Activated CD8-positive, alpha-beta memory T cell treated with anti-CD3 and anti-CD28 coated beads, Interleukin-2, amount 10 ng/mL, durations not matched to agents 7 days and 5 days (primary cell): ENCODE measurements at places on chromosomes 16 and 17. TPM values are rescaled to one million over a fixed set of nuclear protein-coding genes. Genes with fewer than 3 reads are reported as not detected.

GRCh38 chr16:3857189-3858043 is 23.1 kb downstream of the CREBBP start:
- no peak for DNase-seq

- no peak for DNase-seq
Measured at GRCh38 chr17:17971431-17972125, 622 bp downstream of the TOM1L2 start.

GRCh38 chr17:52828621-52829020 is 670.1 kb upstream of the CA10 start:
- no peak for DNase-seq

- DNase-seq, result no peak
Measured at GRCh38 chr16:54375071-54375470, 88.5 kb upstream of the IRX3 start.

DNA sequence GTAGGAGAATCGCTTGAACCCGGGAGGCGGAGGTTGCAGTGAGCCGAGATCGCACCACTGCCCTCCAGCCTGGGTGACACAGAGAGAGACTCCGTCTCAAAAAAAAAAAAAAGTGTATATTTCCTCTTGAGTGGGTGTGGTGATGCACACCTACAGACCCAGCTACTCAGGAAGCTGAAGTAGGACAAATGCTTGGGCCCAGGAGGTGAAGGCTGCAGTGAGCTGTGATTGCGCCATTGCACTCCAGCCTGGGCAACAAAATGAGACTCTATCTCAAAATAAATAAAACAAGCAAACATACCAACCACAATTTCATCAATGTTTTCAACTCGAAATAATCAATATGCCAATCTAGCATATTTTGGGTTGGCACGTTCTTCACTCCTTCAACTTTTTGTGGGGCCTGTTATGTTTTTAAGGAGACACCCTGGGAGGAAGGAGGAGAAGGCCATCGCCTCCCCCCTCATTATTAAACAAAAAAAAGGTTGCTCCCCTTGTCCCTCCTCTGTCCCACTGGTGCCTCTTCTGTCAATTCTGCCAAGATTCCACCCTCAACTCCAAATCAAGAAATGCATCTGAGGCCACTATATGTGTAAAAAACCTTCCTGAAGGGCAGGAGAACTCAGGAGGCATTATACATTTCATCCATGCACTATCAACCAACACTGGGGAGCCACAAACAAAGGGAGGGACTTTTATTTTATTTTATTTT is 52.4 kb upstream of the ATF7IP2 start:
- no peak for DNase-seq

- no peak for DNase-seq
Measured at GRCh38 chr16:9042533-9042932, 48.9 kb upstream of the HAPSTR1 start.

HEXIM2 gene
- total RNA-seq, result 6.9 TPM

KRTAP4-9 gene
- not detected for total RNA-seq

DNA sequence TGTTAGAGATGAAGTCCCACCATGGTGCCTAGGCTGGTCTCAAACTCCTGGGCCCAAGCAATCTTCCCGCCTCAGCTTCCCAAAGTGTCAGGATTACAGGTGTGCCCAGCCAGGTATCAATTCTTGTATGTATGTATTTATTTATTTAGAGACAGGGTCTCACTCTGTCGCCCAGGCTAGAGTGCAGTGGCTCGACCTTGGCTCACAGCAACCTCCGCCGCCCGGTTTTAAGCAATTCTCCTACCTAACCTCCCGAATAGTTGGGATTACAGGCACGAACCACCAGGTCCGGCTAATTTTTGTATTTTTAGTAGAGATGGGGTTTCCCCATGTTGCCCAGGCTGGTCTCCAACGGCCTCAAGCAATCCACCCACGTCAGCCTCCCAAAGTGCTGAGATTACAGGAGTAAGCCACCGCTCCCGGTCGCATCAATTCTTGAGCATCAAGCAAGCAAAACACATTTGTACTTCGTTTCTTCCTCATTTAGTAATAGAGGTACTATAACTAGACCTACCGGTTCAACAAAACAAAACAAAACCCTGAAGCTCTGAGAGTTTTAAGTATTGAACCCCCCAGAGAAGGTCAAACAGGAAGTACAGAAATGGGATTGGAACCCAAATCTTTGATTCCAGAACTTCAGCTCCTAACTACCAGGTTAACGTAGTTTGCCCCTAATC is 1.0 kb upstream of the ZNF500 start:
- no peak for DNase-seq

ZNF263 gene
- 21.5 TPM for total RNA-seq

GRCh38 chr17:12928736-12929135 is 89.1 kb downstream of the ELAC2 start:
- DNase-seq, result no peak

DNA sequence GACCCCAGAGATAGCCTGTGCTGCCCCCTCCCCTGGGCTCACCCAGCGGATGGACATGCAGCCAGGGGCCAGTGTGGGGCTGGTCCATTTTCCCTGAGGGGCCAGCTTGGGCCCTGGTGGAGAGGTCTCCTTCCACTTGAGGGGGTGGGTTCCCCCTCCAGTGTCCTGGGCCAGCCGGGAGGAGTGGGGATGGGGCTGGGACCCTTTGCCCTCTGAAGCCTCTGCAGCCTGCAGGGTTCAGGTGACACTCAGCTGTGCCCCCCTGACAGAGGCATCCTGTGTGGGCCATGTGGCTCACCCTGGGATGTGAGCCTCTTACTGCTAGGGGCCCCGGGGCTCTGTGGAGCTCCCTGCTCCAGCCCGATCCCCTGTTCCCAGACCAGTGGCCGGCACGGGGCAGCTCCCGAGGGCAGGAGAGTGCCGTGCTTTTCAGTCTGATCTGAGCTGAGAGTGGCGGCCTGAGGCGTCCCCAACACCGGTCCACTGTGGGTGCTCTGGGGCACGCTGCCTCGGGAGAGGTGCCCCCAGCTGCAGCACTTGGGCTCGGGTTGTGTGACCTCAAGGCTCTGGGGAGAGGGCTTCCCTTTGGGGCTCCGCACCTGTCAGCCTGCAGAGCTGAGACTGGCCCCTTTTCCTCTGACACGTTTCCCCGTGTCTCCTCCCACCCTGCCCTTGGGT is 439 bp upstream of the GNG13 start:
- no peak for DNase-seq

WSB1 gene
- total RNA-seq, result 109 TPM

DNA sequence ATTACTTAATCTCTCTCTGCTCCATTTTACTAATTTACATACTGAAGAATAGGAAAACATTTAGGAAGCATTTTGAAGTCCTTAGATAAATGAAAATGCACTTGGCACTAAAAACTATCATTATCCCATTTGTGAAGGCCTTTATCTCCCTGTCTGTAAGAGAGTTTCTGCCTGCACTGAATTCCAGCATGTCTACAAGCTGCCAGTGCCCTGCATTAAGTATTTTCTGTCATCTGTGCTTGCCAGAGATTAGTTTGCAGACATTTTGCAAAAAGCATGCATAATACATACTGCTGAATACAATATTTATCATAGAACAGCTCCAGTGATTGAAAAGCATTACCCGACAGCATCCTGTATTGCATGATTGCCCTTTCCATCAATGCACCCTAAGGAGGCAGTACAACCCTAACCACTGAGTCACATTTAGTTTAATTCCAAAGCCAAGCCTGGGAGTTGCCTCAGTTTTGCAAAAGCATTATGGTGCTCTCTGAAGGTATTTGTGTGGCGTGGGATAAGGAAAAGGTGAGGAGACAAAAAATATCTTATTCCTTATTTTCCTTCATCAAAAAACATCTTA is 280.2 kb upstream of the TOM1L1 start:
- DNase-seq, result no peak

- no peak for DNase-seq
Measured at GRCh38 chr17:65664696-65665095, 103.2 kb upstream of the AXIN2 start.

CEMP1 gene
- total RNA-seq, result not detected

USH1G gene
- total RNA-seq, result not detected

DNA sequence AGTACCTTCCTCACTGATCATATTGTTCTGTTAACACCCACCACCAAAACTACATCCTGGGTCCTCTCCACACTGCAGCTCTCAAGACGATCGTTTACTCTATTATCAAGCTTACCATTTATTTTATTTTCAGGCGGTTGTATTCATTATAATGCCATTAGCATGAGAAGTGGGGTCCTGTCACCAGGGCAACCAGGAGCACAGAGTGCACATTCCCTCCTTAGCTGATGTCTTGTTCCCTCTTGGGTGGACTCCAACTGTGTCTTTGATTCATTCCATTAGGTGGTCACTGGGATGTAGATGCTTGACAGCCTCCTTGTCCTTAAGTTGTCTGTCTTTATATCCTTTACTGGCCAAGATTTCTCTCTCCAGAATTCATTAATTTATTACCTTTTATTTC is 965.9 kb upstream of the EEF2KMT start:
- no peak for DNase-seq

GRCh38 chr16:52184336-52184735 is 362.6 kb downstream of the TOX3 start:
- no peak for DNase-seq

DNA sequence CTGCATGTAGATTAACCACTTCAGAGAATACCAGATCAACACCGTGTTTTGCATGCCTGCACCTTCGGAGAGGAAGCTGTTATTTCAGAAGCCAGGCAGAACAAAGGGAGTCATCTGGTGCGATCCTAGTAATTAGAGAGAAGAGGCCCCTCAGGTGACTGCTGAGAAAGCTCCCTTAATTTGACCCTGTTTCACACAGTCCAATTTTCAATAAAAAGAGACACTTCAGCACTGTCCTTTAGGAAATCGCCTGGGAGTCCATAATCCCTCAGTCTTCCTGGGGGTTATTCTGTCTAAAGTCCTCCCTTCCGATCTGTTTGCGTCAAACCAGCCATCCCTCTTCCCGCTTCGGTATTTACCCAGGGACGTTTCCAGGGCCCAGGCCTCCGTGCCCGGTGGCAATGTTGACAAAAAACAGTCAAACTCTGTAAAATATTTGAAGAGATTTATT is 23.4 kb upstream of the TNRC6C start:
- no peak for DNase-seq

MYH13 gene
- total RNA-seq, result not detected

- DNase-seq, result no peak
Measured at GRCh38 chr17:31859487-31860008, 504 bp upstream of the COPRS start.

DNA sequence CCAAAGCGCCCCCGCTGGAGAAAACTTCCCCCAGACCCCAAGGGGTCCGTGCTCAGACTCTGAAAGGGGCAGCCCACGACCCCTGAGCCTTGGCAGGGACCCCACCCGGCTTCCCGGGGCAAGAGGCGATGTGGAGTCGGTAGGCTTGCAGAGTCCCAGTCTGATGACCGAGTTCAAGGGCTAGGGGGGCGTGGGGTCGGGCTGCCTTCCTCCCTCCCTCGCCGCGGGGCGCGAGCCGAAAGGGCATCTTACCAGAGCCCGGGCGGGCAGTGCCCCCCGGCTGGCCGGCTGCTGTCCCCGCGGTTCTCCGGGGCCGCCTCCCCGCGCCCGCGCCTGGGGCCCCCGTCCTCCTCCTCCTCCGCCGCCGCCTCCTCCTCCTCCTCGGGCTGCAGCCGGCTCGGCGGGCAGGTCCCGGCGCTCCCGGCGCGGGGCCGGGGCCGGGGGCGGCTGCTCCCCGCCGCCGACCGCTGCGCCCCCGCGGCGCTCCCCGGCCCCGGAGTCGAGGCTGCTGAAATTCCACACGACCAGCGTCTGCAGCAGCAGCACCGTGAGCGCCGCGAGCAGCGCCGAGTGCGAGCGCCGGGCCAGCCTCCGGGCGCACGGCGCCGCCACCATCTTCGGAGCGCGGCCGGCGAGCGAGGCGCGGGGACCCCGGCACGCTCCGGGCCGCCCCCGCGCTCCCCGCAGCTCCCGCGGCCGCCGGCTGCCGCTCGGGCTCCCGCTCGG is 415 bp downstream of the XYLT1 start:
- DNase-seq, result peak; percentile 48

BCAR1 gene
- total RNA-seq, result not detected

GPR142 gene
- total RNA-seq, result not detected

OR4D2 gene
- total RNA-seq, result not detected

ECI1 gene
- 48.9 TPM for total RNA-seq

LDHD gene
- not detected for total RNA-seq

- DNase-seq, result no peak
Measured at GRCh38 chr16:70614208-70614951, 32.0 kb upstream of the IL34 start.

RNF151 gene
- total RNA-seq, result not detected

- no peak for DNase-seq
Measured at GRCh38 chr17:32792207-32792606, 84.7 kb downstream of the MYO1D start.

DNA sequence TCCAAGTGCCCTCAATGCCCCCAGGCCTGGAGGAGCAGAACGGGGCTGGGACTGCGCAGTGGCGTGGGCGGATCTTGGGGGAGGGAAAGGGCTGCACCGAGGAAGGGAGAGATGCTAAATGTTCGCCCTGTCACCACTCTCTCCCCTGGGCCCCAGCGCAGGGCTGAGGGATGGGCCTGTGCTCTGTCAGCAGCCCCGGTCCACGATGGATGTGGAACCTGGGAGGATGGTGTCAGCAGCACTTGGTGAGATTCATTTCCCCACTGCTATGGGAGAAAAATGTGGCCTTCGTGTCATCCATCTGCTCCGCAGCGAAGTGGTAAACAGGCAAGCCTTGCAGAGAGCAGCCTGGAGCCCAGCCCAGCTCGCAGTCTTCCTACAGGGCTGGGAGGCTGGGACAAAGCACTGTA is 72.0 kb downstream of the TMEM132E start:
- no peak for DNase-seq

ANKFN1 gene
- total RNA-seq, result not detected

DNA sequence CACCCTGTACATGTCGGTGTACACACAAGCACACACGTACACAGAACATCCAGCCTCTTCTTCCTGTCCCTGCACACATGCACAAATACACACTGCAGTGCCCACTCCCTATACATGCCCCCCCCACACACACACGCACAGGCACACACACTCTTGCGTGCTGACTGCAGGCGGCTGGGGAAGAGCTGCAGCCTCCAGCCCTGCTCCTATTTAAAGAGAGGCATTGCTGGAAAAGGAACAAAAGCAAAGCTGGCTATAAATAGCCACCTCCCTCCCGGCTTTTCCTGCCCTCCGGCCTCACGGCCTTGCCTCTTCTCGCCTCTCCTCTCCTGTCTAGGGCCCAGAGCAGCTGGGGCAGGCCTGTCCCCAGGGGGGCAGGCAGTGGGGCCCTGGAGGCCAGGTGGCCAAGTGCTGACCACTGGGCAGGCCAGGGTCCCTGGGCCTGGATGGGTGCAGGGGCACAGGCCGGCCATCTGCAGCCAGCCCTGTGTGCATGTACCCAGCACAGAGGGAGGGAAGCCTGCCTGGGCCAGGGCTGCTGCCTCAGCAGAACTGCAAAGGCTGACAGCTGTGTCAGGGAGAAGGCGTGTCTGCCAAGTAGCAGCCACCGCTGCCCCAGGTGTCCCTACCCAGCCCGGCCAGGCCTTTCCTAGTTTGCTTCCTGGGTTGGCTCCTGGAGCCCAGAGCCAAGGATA is 25.4 kb downstream of the RTN4RL1 start:
- no peak for DNase-seq

- no peak for DNase-seq
Measured at GRCh38 chr16:85665929-85666328, 22.8 kb downstream of the GINS2 start.

- no peak for DNase-seq
Measured at GRCh38 chr16:64013856-64014255, 1108.0 kb downstream of the CDH11 start.

MMP28 gene
- total RNA-seq, result not detected
